ENCODE measurements at places on chromosomes 5 and 9.

GRCh38 chr5:81205058-81205457, 28.1 kb upstream of the CKMT2 start:
- DNase-seq = no peak

- no peak for DNase-seq
Measured at GRCh38 chr5:83846624-83847350, 126.1 kb upstream of the HAPLN1 start.

GRCh38 chr5:73985145-73985544, 359.1 kb downstream of the ARHGEF28 start:
- peak; percentile 47 for DNase-seq

DNA sequence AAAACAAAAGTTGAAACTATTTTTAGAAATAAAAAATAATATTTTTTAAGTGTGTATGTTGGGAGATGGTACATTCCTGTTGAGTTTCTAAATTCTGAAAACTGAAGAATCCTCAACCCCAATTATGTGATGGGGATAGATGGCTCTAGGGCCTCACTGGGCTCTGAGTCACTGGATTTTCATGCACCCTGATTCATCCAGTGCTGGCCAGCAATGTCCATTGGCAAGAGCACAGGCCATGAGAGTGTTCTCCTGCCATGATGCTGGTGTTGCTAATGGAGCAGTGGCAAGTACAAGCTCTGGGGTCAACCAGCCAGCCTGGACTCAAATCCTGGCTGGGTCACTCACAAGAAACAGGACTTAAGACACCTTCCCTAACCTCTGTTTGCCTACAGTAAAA, 23.3 kb downstream of the SMIM23 start:
- no peak for DNase-seq

DNA sequence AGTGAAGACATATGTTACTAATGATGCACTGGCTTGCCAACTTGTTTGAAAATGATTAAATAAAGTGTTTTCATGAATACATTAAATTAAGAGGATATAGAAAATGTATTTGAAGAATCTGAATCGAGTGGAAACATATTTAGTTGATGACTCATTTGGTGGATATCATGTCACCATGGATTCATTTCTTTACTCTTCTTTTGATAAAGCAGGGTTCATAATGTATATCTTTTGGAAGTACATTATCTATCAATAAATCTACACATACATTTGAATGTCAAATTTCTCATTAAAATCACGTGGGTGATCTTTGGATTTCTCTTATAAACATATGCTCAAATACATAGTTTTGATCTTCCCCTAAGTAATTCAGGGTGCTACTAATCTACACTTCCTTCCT, 1148.1 kb upstream of the ACO1 start:
- DNase-seq = no peak

GRCh38 chr9:129412814-129413536, 207.9 kb downstream of the C9orf50 start:
- DNase-seq = no peak

- DNase-seq = no peak
Measured at GRCh38 chr5:56164376-56164775, 68.8 kb downstream of the ANKRD55 start.

DNA sequence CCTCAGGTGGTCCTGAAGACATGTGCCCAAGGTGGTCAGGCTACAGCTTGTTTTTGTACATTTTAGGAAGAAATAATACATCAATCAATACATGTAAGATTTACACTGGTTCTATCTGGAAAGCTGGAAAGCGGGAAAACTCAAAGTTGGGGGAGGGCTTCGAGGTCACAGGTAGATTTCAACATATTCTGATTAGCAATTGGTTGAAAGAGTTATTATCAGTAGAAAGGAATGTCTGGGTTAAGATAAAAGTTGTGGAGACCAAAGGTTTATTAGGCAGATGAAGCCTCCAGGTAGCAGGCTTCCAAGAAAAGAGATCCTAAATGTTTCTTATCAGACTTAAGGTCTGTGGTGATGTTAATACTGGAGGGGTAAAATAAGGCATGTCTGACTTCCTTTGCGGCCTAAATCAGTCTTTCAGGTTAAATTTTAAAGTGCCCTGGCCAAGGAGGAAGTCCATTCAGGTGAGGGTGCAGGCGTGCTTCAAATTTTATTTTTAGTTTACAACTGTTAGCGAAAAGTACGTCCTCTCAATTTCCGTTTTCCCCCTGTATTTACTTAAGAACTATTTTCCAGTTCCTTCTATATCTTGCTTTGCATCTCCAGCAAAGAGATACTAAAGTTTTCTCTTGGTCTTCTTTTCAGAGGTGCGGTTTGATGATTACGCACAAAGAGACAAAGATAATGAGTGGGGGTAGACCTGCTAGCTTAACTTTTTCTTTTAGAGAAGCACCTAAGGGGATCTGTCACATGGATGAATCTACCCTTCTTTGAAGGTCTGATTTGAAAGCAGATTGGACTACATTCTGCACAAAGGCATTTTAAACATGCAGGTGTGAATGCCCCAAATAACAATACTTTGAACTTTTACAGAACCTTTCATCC, 578.6 kb downstream of the RAB3C start:
- DNase-seq = no peak

- DNase-seq = no peak
Measured at GRCh38 chr5:14168793-14169262, 25.7 kb downstream of the TRIO start.

- no peak for DNase-seq
Measured at GRCh38 chr5:159854916-159855315, 61.4 kb upstream of the ADRA1B start.

- DNase-seq = no peak
Measured at GRCh38 chr5:14082973-14083372, 60.2 kb upstream of the TRIO start.

DNA sequence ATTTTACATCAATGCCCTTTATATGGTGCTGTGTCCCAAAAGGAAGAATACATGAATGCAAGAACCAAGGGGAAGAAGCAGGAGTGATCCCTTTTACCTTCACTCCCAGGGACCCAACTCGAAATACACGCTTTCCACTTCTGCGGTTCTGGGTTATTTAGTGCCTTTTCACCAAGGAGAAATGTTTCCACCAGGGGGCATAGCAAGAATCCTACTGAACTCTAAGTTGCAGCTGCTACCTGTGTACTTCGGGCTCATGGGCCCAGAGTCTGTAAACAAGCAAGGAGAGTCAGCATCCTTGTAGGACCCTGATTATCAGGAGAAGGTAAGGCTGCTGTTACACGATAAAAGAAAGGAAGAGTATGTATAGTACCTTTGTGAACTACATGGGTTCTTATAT, 45.7 kb downstream of the DPYSL3 start:
- no peak for DNase-seq

GRCh38 chr5:133565993-133566392, 46.3 kb downstream of the FSTL4 start:
- DNase-seq = no peak

DNA sequence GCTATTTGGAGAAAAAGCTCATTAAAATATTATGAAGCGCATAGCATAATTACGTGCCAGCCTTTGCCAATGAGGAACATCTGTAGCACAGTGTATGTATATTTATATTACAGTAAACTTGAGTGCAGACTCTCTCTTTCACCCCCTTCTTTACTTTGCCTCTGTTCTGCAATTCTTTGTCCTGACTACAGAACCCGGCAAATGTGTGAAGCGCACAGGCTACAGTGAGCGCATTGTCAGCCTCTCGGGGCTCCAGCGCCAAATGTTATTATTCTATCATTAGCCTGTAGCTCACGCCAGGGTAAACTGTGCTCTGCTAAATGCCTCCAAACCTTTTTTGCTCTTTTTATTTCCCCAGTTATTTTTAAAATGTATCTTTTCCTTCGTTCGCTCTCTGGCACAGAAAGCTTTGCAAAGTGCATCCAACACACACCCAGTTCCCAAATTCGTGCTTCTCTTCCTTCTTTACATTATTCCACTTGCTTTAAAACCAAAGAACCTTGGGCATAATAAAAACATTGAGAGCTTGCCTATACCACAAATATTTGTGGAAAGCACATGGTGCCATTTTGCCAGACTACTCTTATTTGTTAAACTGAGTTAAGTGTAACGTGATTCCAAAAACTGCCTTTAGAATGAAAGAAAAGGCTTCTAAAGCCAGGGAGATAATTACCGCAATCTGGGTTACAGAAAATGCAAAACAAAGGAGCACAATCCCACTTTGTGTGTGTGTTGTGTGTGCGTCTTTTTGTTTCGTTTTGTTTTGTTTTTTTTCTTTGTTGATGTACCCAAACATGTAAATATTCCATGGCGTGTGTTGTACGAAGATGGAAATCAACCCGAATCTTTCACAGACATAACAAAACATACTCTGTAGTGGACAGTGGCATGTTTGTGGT, 164.1 kb upstream of the MPDZ start:
- peak; percentile 66 for DNase-seq

GRCh38 chr5:159781626-159782157, 134.6 kb upstream of the ADRA1B start:
- DNase-seq = no peak

DNA sequence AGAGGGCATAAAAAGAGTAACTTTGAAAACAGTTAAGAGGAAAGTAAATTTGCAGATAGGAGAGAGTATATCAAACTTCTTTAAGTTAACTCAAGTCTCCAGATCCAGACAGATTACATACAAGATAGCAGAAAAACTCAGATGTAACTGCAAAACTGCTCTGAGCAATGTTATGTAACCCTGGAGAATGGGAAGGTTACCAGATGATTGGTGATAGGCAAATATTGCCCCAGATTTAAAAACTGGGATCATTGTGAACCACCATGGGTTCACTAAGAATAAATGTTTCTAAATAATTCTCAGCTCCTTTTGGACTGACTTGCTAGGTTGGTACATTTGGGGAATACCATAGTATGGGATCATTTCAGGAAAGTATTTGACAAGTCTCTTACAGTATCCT, 176.5 kb downstream of the ARL15 start:
- DNase-seq = no peak

- no peak for DNase-seq
Measured at GRCh38 chr9:84285381-84285780, 55.2 kb downstream of the SLC28A3 start.

DNA sequence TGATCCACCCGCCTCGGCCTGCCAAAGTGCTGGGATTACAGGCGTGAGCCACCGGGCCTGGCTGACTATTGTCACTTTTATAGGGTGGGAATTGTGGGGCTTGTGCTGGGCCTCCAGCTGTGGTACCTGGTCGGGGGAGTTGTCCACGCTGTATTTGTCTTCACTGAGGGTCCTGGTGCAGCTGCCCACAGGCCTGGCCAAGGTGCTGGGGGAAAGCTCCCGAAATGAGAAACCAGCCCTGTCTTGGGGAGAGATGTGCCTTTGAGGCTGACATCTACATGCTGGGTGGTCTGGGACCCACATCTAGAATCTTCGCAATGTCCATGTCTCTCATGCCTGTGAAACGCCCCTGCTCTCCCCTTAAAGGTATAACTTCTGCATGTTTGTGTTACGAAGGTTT, 2.6 kb downstream of the EXOC3 start:
- DNase-seq = no peak

- no peak for DNase-seq
Measured at GRCh38 chr5:10303699-10304170, 4.0 kb downstream of the CMBL start.

- DNase-seq = no peak
Measured at GRCh38 chr5:41797662-41798061, 72.6 kb downstream of the OXCT1 start.

GRCh38 chr5:172186114-172186695, 1.8 kb downstream of the STK10 start:
- DNase-seq = no peak

DNA sequence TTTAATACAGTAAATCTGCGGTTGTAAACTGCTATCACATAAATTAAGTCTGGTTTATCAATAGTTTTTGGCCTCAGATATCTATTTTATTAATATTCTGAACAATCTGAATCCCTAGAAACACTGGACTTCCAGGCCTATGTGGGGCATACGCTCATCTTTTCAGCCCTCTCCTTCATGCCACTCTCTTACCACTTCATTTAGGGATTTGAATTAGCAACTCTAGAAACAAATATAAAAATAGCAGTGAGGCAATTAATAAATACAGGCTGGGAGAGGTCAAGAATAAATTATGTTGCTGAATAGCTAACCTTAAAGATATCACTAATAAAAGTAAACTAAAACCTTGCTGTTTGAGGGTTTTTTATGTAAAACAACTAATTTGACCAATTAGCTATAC, 480.3 kb upstream of the CD180 start:
- no peak for DNase-seq

GRCh38 chr9:100731038-100731556, 153.2 kb downstream of the CAVIN4 start:
- no peak for DNase-seq

GRCh38 chr5:131274326-131275063, 10.6 kb downstream of the CDC42SE2 start:
- no peak for DNase-seq

- no peak for DNase-seq
Measured at GRCh38 chr5:72234868-72235267, 85.2 kb downstream of the MRPS27 start.

DNA sequence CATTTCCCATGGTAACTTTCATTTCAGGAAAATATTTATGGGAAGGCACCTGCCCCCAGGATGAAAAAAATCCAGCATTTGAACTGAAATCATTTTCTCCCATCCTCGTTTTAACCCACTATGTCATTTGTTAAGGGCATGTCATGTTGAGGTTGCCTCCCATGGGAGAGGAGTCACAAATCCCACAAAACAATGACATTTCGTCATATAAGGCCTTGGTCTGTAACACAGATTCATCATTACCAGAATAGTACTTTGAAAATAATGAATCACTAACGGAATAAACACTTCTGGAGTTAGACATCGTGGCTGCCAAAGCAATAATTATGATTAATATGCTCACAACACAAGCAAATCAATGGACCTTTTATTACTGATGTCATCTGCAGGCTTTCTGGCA, 274.1 kb downstream of the NDUFS4 start:
- DNase-seq = no peak

DNA sequence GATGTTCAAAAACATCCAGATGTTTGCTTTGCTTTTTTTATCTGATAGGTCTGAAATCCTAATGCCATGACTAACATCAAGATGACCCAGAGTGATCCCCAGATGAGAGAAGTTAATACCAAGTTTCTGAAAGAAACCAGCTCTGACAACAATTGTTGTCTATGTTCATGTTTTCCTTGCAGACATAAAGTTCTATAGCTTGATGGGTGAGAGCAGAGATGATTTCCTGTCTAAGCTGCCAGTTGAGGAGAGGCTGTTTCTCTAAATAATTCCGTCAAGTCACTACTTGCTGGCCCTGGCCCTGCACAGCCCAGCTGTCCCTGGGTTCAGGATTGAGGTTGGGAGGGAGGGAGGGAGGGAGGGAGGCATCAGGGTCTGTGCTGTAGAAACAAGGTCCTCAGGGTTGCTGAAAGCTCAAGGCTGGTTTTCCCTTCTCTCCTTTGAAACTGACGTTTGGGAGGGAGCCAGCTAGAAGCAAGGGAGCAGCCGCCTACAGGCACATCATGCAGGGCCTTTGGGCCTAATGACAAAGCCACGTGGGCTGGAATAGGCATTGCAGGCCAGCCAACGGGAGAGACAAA, 3.9 kb downstream of the SPARC start:
- no peak for DNase-seq
